Omental fat pad (tissue), 4 donors: ENCODE measurements at places on chromosomes 16 and 17.

DNA sequence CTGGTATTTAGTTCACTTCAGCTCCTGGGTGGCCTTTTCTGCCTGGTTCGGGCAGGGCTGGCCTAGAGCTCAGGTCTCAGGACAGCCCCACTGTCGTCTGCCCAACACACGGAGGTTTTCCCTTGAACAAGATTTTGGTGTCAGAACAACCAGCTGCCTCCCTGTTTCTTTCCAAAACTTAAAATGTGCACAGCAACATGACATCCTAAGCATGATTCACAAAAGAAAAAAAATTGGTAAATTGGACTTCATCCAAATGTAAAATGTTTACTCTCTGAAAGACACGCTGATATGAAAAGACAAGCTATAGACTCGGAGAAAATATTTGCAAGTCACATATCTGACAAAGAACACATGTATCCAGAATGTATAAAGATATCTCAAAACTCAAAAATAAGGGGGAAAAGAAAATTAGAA is 197.8 kb upstream of the CHMP6 start:
- no peak for DNase-seq

DNA sequence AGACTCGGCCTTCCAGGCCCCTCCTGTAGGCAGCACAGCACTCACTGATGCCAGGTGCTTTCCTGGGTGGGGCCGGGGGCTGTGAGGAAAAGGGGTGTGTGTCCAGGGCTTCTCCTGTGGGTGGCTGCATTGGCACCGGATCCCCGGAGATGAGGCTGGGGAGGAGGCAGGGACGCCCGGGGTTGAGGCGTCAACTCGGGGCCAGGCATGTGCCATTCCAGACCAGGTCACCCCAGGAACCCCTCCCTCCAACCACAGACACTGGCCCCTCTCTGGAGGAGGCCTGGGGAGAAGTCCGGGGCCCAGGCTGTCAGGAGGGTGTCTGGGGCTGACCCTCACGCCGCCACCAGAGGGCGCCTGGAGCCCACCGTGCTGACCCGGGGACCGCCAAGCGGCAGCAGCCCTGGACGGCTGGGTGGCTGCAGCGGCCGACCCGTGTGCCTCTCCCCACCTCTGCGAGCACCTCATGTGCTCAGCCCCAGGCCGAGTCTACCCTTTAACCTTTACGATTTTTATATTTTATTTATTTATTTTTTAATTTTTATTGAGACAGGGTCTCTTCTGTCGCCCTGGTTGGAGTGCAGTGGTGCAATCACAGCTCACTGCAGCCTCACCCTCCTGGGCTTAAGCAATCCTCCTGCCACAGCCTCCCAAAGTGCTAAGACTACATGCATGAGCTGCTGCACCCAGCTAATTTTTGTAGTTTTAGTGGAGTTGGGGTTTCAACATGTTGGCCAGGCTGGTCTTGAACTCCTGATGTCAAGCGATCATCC is 3.2 kb upstream of the METRN start:
- DNase-seq, result no peak

DNA sequence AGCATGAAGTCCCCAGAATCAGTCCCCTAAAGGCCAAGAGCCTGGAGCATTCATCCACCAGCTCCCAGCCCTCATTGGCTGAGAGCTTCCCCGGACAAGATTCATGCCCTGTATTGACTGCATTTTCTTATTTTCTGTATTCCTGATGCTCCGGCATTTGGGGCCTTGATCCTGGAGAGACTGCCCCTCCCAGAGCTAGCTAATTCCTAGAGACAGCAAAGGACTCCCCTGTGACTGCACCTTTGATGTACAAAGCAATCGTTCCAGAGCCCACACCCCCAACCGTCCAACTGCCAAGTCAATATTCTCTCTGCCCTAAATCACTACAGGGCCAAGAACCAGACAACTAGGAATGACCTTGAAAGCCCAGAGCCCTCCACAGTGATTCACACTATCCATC is 93.4 kb upstream of the CDH5 start:
- DNase-seq, result no peak

GRCh38 chr16:12965274-12965804 is 63.9 kb downstream of the SHISA9 start:
- no peak for DNase-seq

DNA sequence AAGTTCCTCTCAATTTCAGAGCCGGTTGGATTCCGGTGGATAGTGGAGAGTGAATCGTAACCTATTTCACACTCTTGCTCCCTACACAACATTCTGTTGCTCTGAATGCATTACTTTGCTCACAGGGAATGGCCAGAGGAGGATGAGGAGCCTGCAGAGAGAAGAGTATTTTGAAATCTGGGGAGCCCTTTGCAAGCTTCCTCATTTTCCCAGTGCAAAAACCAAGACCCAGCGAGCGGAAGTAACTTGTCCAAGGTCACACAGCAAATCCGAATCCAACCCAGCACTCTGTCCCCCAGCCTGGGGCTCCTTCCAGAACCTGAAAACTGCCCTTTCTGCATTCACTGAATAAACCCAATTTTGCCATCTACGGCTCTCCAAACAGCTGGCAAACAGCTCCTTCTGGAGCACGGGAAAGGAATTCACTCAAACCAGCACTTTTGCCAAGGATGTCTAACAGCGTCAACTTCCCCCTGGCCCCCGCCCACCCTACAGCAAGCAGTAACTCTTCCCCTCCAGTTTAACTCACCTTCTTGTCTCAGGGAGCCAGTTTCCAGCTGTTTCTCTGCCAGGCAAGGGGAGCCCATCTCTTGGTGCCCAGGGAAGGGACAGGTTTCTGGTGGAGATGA is 557 bp downstream of the KCNG4 start:
- no peak for DNase-seq

GRCh38 chr16:65339062-65339461 is 217.2 kb upstream of the CDH11 start:
- no peak for DNase-seq

- DNase-seq, result no peak
Measured at GRCh38 chr16:20826039-20826566, 19.8 kb downstream of the REXO5 start.

- DNase-seq, result no peak
Measured at GRCh38 chr17:81069135-81069645, 34.2 kb downstream of the BAIAP2 start.

GRCh38 chr17:1743088-1743439 is 393 bp downstream of the SERPINF2 start:
- no peak for DNase-seq

- no peak for DNase-seq
Measured at GRCh38 chr17:56635641-56636040, 42.1 kb downstream of the NOG start.

DNA sequence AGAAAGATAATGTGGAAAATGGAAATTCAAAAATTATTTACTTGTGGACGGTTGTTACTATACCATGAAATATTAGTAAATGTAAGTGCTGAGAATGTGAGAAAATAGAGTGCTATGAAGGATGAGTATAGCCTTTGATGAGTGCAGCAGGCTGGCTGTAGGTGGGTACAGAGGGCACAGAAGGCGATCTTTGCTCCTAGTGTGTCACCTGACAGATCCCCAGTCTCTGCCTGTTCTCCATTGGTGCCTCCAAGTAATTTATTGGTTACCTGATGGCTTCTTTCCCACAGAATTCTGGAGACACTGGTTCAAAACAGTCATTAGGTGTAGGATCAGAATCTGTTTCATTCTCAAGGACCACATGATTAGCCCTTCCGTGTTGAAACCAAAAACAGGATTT is 28.9 kb downstream of the ABCA9 start:
- no peak for DNase-seq

- no peak for DNase-seq
Measured at GRCh38 chr16:24838554-24839266, 7.1 kb upstream of the SLC5A11 start.

GRCh38 chr17:41818024-41818423 is 5.2 kb downstream of the FKBP10 start:
- DNase-seq, result no peak
